ENCODE measurements at places on chromosomes 7 and 10. TPM values are rescaled to one million over a fixed set of nuclear protein-coding genes. Genes with fewer than 3 reads are reported as not detected.

DNA sequence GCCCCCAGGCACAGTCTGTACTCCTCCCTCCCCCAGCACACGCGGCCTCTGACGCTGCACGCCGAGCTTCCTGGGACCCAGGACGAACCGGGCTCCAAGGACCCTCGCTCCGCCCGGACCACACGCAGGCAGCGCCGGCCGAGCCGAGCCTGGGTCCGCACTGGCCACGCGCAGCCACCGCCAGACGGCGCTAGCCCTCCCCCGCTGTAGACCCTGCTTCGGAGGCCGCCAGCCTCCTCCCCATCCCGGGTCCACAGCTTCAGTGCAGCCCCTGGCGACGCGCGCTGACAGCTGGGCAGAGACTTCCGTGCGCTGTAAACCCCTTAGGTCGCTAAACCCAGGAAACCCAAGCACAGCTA is 936 bp upstream of the TCERG1L start:
- peak; percentile 14 for DNase-seq

Gene GALNT11
- 62.3 TPM for total RNA-seq

DNA sequence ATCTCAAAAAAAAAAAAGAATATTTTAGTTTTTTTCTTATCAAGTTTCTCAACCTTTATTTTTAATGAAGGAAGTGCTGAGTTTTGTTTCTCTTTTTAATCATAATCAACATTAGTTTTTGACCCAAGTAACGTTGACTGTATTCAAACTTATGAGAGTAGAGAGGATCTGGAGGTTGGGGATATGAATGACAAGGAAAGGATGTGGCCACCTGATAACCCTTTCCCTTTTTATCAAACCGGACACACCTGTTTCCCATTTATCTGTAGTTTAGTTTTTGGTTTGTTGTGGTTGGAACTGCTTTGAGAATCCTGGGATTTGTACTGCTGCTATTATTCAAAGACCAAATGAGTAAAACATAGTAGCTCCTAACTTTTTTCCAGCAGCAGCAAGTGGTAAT is 38.6 kb downstream of the HACD1 start:
- DNase-seq = no peak

- no peak for DNase-seq
Measured at GRCh38 chr10:91493313-91493712, 83.2 kb downstream of the HECTD2 start.

DNA sequence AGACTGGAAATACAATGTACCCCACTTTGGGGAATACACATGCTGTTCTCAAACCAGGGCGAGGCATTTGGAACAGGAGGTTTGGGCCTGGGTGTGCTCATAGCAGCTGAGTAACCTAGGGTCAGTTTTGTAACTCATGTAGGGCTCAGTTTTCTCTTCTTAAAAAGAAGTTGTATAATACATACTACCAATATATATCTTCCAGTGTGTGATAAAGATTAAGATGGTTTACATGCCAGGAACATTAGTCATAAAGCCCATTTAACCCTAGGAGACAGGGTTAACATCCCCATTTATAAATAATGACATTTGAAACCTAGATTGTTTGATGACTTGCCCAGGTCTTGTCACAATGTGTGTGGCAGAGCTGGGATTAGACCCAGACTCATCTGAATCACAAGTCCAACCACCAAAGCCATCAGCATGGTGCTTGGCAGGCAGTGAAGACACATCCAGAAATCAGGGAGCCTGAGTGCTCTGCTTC is 6.0 kb downstream of the AKR1B10 start:
- no peak for DNase-seq

Gene KIF20B
- 24.5 TPM for total RNA-seq

- peak; percentile 67 for DNase-seq
Measured at GRCh38 chr10:3095373-3096139, 28.2 kb downstream of the PFKP start.

DNA sequence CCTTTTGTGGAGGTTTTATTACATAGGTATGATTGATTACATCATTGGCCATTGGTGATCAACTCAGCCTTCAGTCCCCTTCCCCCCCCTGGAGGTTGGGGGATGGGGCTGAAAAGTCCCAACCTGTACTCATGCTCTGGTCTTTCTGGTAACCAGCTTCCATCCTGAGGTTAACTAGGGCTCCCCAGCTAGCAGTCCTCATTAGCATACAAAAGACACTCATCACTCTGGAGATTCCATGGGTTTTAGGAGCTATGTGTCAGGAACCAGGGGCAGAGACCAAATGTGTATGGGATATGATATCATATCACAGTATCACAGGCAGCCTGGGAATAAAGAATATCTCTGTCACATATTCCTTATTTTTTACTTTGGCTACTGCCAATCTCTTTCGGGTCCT is 13.6 kb downstream of the CCSER2 start:
- DNase-seq = no peak

DNA sequence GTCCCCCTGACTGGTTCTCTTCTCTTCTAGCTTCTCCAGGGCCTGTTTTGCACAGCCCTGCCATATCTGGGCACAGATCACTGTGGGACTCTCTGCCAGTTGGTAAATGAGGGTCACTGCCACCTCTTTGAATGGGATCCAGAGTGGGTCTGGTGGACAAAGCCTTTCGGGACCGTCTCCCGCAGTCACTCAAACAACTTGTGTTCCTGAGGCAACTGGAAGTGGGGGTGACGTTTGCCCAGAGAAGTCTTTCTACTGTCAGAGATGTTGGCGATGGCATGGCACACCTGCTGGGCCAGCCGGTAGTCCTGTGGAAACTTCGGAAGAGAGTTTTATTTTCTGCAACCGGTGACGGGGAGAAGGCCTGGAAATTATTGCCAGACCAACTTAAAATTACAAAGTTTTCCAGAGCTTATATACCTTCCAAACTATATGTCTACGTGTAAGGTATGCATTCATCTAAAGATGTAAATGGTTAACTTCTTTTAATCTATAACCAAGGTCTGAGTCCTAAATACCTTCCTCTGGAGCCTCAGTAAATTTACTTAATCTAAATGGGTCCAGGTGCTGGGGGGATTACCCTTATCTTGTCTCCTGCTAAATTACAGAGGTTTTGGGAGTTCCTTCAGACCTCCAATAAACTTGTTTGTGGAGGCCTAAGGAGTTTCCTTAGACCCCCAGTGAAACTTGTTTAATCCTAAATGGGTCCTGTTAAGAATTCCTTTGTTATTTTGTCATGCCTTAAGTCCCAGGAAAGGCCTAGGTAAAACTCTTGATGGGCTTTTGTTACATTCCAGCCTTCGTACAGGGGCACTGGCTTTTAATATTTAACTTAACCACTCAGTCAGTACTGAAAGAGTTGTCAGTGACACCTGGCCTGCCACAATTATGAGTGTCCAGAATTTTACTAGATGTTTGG is 94.0 kb downstream of the NPSR1 start:
- no peak for DNase-seq

DNA sequence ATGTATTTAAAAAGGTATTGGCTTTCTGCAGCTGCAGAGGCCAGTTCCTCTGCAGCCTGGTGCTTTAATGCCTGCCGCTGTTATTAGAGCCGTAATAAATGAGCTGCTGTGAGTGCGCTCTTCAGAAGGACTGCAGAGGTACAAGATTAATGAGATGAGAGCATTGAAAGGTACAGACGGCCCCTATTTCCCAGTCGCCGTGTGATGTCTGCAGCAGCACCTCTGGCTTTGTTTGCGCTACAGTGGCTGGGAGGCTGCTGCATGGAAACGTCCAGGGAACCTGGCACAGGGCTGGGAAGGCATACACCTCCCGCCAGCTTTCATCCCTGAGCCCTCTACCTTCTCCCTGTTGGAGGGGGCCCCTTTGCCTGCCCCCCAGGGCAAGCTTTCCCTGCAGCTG is 383.8 kb upstream of the ZMIZ1 start:
- DNase-seq = no peak

Measured in urinary bladder (tissue), 4 donors.